Transverse colon (tissue), 4 donors: ENCODE measurements at places on chromosomes 6 and 20.

DNA sequence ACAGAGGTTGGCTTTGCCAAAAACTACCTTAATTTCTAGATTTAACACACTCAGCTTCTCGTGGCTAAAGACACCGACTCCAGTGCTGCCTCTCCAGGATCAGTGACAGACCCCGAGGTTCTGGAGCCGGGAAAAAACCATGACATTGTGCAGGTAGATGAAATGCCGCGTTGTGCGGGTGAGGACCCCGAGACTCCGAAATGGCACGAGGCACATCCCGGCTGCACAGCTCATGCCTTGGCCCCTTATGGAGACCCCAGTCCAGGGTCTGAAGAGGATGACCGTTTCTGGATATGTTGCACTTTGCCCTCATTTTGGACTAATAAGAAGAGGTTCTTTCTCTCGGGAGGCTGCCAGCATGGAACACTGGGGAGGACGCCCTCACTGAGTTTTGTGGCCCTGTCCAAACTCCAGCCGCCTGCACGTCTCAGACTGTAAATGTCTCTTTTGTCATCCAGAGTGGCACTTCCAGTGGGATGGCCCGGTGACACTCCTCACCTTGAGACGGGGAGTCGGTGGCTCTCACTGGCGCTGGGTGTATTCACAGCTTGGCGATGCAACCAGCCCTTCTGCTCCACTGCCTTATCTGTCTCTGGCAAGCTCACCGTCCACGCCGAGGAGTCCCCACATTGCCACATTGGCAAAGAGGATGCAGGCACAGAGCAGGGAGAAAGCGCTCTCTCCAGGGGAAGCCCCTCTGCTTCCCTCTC lies 245.2 kb downstream of the SMOC2 start:
- H3K4me1 ChIP-seq, result no peaks in the 10 kb centered on the region
- H3K27ac ChIP-seq, result no peak overlapping the region
- no peaks in the 10 kb centered on the region for H3K36me3 ChIP-seq
- DNase-seq, result no peak

DNA sequence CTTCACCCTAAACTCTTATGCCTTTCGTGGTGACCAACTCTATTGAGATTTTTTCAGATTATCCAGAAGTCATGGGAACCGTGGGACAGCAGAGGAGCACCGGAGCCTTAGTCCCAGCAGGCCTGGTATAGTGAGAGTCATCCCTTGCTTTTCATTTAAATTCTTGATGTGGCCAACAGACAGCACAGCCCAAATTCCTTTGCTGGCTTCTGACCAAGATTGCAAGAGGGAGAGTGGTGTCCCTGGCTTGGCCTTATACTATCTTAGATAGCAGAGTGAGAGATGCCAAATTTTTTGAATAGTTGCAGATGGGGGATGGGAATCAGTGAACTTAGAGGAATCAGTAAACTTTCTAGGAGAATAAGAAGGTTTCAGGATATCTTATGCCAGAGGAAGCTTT lies 7.8 kb downstream of the STX11 start:
- no peaks in the 10 kb centered on the region for H3K27me3 ChIP-seq
- DNase-seq, result no peak
- H3K4me1 ChIP-seq, result no peaks in the 10 kb centered on the region
- no peak overlapping the region for H3K4me3 ChIP-seq

DNA sequence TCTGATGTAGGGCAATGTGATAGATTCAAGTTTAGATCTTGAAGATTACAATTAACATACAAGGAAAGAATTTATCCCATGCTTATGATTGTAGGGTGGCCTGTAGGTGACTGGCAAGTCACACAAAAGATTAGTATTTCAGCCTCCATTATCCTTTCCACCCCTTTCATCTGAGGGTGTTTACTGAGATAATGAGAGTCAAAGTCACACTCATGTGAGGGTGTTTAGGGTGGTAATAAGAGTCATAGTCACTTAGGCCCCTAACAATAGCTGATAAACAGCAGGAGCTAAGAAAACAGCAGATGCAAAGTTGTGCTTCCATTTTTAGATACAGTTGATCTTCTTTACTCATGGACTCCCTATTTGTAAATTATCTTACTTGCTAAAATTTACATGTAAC lies 11.4 kb downstream of the FAM184A start:
- no peaks in the 10 kb centered on the region for H3K27me3 ChIP-seq
- no peak for DNase-seq
- no peaks in the 10 kb centered on the region for H3K4me1 ChIP-seq

GRCh38 chr6:89269981-89270380 lies 45.1 kb downstream of the GABRR2 start:
- no peaks in the 10 kb centered on the region for H3K4me1 ChIP-seq
- no peak overlapping the region for H3K4me3 ChIP-seq
- no peaks in the 10 kb centered on the region for H3K36me3 ChIP-seq
- H3K27me3 ChIP-seq, result no peaks in the 10 kb centered on the region
- DNase-seq, result no peak
- no peak overlapping the region for H3K27ac ChIP-seq

DNA sequence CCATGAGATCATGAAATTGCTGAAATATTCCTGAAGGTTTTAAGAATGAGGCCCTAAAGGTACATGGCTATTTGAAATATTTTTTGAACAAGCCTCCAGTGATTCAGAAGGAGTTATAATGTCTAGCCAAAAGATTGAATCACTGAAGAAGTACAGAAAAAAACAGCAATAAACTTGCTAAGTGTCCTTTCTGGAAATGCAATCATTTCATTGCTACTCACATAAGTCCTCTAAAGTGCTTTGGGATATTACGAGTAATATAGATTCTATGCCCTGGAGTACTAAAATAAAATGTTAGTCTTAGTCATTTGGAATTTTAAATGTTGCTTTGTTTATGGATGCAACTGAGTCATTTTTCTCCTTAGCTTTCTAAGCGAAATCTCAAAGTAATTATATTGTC lies 32.7 kb downstream of the CENPW start:
- no peaks in the 10 kb centered on the region for H3K36me3 ChIP-seq
- H3K27me3 ChIP-seq, result no peaks in the 10 kb centered on the region
- H3K4me1 ChIP-seq, result no peaks in the 10 kb centered on the region
- H3K4me3 ChIP-seq, result no peak overlapping the region

- DNase-seq, result peak; percentile 35
- H3K27me3 ChIP-seq, result no peaks in the 10 kb centered on the region
- H3K36me3 ChIP-seq, result no peaks in the 10 kb centered on the region
These were observed 195.5 kb downstream of the JARID2 start for GRCh38 chr6:15441215-15441868.

GRCh38 chr6:46421939-46422338 lies 69.3 kb downstream of the RCAN2 start:
- no peak overlapping the region for H3K4me3 ChIP-seq
- H3K36me3 ChIP-seq, result no peaks in the 10 kb centered on the region
- no peaks in the 10 kb centered on the region for H3K27me3 ChIP-seq

GRCh38 chr6:125753218-125753936 lies 3.9 kb downstream of the HEY2 start:
- no peaks in the 10 kb centered on the region for H3K36me3 ChIP-seq
- peaks cover 15% of the 10 kb centered on the region for H3K4me1 ChIP-seq
- H3K27me3 ChIP-seq, result peaks cover 86% of the 10 kb centered on the region
- DNase-seq, result no peak

GRCh38 chr20:40882152-40882551 lies 146.5 kb upstream of the TOP1 start:
- no peaks in the 10 kb centered on the region for H3K27me3 ChIP-seq
- no peak for DNase-seq
- no peaks in the 10 kb centered on the region for H3K4me1 ChIP-seq
- no peak overlapping the region for H3K4me3 ChIP-seq

- no peak overlapping the region for H3K4me3 ChIP-seq
- H3K27me3 ChIP-seq, result no peaks in the 10 kb centered on the region
- no peaks in the 10 kb centered on the region for H3K4me1 ChIP-seq
- H3K36me3 ChIP-seq, result no peaks in the 10 kb centered on the region
- no peak overlapping the region for H3K27ac ChIP-seq
These were observed 29.9 kb downstream of the NRN1 start for GRCh38 chr6:5976811-5977210.

DNA sequence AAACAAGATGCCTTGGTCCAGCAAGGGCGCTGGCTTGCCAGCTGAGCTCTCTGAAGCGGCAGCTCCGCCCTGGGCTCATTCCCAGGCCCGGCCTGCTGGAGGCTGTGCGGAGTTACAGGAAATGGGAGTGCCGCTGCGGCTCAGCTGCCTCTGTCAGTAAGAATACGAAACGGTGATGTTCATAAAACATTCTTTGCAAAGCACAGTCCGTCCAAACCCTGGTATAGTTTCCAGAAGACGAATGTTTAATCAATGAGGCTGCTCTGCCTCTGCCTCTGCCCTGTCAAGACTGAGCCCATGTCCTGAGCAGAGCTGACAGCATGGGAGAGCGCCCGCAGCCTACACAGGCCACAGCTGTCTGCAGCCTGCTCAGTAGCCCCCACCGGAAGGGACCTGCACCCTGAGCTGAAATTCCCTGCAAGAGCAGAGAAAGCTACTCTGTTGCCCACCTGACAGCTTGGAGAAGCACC lies 153.3 kb upstream of the SNX9 start:
- DNase-seq, result peak; percentile 79
- peak overlapping the region; percentile 67 for H3K27ac ChIP-seq
- no peaks in the 10 kb centered on the region for H3K36me3 ChIP-seq
- H3K4me1 ChIP-seq, result peaks cover 15% of the 10 kb centered on the region
- no peaks in the 10 kb centered on the region for H3K27me3 ChIP-seq

DNA sequence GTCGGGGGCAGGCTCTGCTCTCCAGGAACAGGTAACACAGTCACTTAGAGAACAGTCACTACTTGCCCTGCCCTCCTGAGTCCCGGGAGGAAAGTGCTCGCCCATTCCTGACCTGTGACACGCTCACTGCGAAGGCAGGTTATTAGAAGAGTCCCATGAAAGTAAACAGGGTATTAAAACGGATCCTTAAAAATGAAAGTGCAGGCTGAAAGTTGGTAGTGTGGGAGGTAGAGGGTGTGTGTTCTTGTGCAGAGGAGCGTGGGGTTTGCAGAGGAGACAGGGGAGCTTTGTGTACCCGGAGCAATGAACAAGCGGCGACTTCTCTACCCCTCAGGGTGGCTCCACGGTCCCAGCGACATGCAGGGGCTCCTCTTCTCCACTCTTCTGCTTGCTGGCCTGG lies at the start of gene CCN6:
TSS of gene CCN6 (plus strand) at position 104 of the 400 bp plus-strand sequence. CDS start at position 358, 254 bp downstream.
- H3K4me1 ChIP-seq, result no peaks in the 10 kb centered on the region
- no peak within 1 kb of the TSS for H3K27ac ChIP-seq
- no peaks in the 10 kb centered on the region for H3K36me3 ChIP-seq
- DNase-seq, result no peak
- no peaks in the 10 kb centered on the region for H3K27me3 ChIP-seq

- no peak overlapping the region for H3K27ac ChIP-seq
- no peaks in the 10 kb centered on the region for H3K4me1 ChIP-seq
- no peak for DNase-seq
These were observed 10.3 kb downstream of the KIF25 start for GRCh38 chr6:168007592-168008338.

DNA sequence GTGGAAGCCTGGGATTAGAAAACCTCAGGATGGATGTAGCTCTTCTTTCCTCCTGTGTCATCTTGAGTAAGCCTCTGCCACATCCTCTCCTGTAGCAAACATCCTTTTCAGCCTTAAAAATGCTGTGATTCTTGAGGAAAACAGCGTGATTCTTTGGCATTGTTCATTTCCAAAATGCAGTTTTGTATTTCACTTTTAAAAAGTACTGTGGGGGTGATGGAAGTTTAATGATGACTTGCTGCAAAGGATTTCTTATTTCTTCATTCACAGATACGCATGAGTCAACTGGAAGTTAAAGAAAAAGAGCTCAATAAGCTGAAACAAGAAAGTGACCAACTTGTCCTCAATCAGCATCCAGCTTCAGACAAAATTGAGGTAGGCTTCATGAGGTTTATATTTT lies 23.9 kb upstream of the SNRNP48 start:
- no peaks in the 10 kb centered on the region for H3K4me1 ChIP-seq
- H3K36me3 ChIP-seq, result peaks cover 24% of the 10 kb centered on the region
- no peak for DNase-seq
- no peak overlapping the region for H3K4me3 ChIP-seq

GRCh38 chr6:147664092-147664491 lies 155.6 kb downstream of the SAMD5 start:
- no peak overlapping the region for H3K27ac ChIP-seq
- H3K27me3 ChIP-seq, result no peaks in the 10 kb centered on the region
- no peak overlapping the region for H3K4me3 ChIP-seq
- no peaks in the 10 kb centered on the region for H3K36me3 ChIP-seq

DNA sequence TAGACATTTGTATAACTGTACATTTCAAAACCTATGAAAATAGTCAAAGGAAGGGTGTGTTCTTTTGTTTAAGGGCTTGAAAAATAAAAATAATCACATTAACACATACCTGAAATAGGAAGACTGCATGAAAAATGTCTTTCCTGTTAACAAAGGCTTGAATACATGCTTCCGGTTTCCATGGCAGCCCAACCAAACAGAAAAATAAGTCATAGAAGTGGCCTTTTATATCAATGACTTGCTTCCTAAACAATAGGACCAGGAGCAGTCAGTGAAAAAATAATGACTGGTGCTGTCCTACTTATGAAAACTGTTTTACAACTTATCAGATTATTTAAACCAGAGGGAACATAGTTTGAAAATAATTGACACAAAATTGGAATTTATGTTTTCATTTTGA lies 412.6 kb upstream of the PLCB4 start:
- H3K4me3 ChIP-seq, result no peak overlapping the region
- H3K4me1 ChIP-seq, result no peaks in the 10 kb centered on the region
- DNase-seq, result no peak
- no peaks in the 10 kb centered on the region for H3K27me3 ChIP-seq
- H3K36me3 ChIP-seq, result no peaks in the 10 kb centered on the region

DNA sequence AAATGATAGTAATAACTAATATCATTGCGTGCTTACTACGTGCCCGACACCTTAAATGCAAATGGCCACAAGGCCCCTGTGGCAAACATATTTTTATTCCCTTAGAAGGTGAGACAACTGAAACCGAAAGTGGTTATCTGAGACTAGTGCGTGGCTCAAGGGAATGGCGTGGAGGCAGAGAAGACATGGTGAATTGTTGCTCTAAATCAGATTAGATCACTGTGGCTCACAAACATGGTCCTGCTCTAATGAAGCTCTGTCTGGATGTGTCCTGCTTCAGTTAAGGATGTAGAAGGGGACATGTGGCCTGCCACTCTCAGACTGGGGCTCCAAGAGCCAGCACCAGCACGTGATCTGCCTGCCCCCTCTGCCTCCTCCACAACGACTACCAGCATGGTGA lies 124.2 kb upstream of the GMDS start:
- H3K4me3 ChIP-seq, result no peak overlapping the region
- H3K4me1 ChIP-seq, result no peaks in the 10 kb centered on the region
- H3K27ac ChIP-seq, result no peak overlapping the region
- H3K36me3 ChIP-seq, result no peaks in the 10 kb centered on the region
- DNase-seq, result no peak

GRCh38 chr6:81476881-81477280 lies 275.6 kb downstream of the TENT5A start:
- H3K4me3 ChIP-seq, result no peak overlapping the region
- no peaks in the 10 kb centered on the region for H3K4me1 ChIP-seq
- no peaks in the 10 kb centered on the region for H3K27me3 ChIP-seq
- no peak for DNase-seq
- H3K27ac ChIP-seq, result no peak overlapping the region
- H3K36me3 ChIP-seq, result no peaks in the 10 kb centered on the region

GRCh38 chr6:10511477-10511876 lies 9.7 kb upstream of the GCNT2 start:
- peaks cover 8% of the 10 kb centered on the region for H3K4me1 ChIP-seq
- no peaks in the 10 kb centered on the region for H3K27me3 ChIP-seq
- peak overlapping the region; percentile 42 for H3K27ac ChIP-seq
- H3K36me3 ChIP-seq, result no peaks in the 10 kb centered on the region

GRCh38 chr20:58514321-58515232 lies 622 bp downstream of the APCDD1L start:
- H3K27me3 ChIP-seq, result peaks cover 42% of the 10 kb centered on the region
- H3K4me1 ChIP-seq, result no peaks in the 10 kb centered on the region
- no peaks in the 10 kb centered on the region for H3K36me3 ChIP-seq
- no peak overlapping the region for H3K27ac ChIP-seq
